Activated CD4-positive, alpha-beta T cell treated with anti-CD3 and anti-CD28 coated beads for 48 hours (primary cell): ENCODE measurements at places on chromosomes 2 and 18.

DNA sequence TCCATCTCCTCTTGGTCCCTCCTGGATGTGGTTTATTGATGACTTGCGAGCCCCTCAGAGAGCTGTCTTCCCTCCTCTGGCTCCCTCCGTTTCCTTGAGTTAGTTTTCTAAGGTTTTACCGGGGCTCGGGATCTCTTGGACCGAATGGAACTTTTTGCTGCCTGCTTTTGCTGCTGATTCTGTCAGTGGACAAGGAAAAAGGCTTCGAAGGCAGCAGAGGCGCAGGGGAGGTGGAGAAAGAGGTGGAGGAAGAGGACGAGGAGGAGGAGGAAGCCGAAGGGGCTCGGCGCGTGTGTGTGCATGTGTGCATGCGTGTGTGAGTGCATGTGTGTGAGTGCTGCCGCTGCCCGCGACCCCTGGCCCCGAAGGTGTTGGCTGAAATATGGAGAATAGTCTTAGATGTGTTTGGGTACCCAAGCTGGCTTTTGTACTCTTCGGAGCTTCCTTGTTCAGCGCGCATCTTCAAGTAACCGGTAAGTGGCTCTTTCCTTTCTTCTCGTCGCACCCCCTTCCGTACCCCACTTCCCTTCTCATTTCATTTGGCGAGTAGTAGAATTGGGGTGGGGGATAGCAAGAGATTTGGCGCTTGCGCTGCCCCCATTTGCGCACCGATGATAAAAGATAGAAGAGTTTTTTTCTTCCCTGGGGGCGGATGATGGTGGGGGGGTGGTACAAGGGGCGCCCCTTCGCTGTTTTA lies 557 bp downstream of the DCC start:
- DNase-seq = no peak

- DNase-seq = no peak
Measured at GRCh38 chr2:36963106-36963505, 3.2 kb downstream of the STRN start.

GRCh38 chr18:74434466-74434865 lies 22.6 kb downstream of the DIPK1C start:
- DNase-seq = no peak

DNA sequence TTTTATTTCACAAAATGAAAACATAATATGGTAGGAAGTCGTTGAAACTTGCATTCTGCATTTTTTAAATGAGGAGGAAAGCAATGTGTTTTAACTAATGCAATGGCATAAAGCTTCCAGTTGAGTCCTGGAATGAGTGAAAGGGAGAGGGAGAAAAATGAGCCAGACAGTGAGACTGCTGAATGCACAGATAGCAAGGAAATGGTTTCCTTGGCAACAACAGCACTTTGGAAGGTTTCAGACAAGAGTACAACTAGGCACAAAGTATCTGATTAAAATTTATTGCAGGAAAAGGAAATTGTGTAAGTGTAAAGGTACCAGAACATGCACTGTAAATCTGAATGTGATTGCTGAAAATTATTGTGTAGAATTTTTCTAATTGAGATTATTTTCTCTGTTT lies 320.1 kb upstream of the KYNU start:
- DNase-seq = no peak

GRCh38 chr18:7273301-7273921 lies 42.5 kb downstream of the LRRC30 start:
- no peak for DNase-seq
